GM12878 (cell line): ENCODE measurements at places on chromosomes 6 and 20. TPM values are rescaled to one million over a fixed set of nuclear protein-coding genes. Genes with fewer than 3 reads are reported as not detected.

Gene TGM2
- polyA plus RNA-seq: 0.25 and 0.62 TPM in 2 replicates

Gene TFAP2A
- not detected in 2 replicates for polyA plus RNA-seq

Gene BTN1A1
- 1.1 and 1.4 TPM in 2 replicates for polyA plus RNA-seq

Gene ULBP2
- 0.19 and 0.71 TPM in 2 replicates for polyA plus RNA-seq

Gene LY6G6D
- not detected in 2 replicates for polyA plus RNA-seq
